ENCODE measurements at places on chromosomes 12 and 14.
A peak's percentile ranks its signal among the peaks of the same experiment; 100 is the strongest.

- H3K36me3 ChIP-seq, result no peaks in the 10 kb centered on the region
- peaks cover 4% of the 10 kb centered on the region for H3K4me1 ChIP-seq
- H3K27me3 ChIP-seq, result no peaks in the 10 kb centered on the region
- no peak overlapping the region for H3K4me3 ChIP-seq
Observed at GRCh38 chr14:76083796-76084765, 67.6 kb upstream of the GPATCH2L start.

GRCh38 chr12:76746516-76746915, 17.4 kb upstream of the ZDHHC17 start:
- H3K4me1 ChIP-seq, result no peaks in the 10 kb centered on the region
- no peaks in the 10 kb centered on the region for H3K36me3 ChIP-seq
- H3K27ac ChIP-seq, result no peak overlapping the region
- H3K27me3 ChIP-seq, result no peaks in the 10 kb centered on the region
- H3K4me3 ChIP-seq, result no peak overlapping the region
- DNase-seq, result no peak

DNA sequence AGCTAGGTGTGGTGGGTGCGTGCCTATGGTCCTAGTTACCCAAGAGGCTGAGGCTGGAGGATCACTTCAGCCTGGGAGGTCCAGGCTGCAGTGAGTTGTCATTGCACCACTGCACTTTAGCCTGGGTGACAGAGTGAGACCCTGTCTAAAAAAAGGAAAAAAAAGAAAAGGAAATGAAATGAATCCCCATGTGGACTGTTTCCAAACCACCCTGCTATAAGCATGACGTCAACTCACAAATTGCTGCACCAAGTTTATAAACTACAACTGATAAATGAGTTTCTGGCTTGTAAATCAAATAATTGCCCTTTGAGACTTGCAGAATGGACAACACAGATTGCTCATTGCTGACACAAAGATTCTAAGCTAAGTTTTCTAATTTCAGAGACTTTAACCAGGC, 51.0 kb upstream of the STK38L start:
- H3K4me1 ChIP-seq, result peaks cover 2% of the 10 kb centered on the region
- no peaks in the 10 kb centered on the region for H3K36me3 ChIP-seq
- no peak for DNase-seq
- no peak overlapping the region for H3K27ac ChIP-seq
- no peak overlapping the region for H3K4me3 ChIP-seq

DNA sequence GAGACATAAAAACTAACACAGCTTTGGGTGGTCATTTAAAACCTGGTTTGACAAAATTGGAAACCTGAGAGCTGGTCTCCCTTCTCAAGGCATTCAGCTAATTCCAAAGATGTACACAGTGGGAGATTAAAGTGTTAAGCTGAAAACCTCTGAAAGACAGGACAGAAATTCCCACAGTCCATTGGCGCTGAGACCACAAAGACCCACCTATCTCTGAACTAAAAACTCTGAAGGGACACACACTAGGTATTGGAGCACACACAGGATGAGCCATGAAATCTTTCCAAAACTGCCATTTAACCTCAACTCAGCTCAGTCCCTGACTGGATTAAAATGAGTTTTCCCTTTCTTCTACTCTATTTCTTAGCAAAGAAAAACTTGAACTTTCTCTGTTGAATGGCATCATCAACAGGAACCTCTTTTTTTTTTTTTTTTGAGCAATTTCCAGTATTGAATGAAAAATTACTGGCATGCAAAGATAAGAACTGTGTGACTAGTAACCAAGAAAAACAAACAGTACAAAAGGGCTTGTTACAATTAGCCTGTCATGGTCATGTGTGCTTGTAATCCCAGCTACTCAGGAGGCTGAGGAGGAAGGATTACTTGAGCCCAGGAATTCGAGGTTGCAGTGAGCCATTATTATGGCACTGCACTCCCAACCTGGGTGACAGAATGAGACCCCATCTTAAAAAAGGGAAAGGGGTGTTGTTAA, 82.4 kb downstream of the IPO8 start:
- no peak for DNase-seq
- no peaks in the 10 kb centered on the region for H3K4me1 ChIP-seq
- H3K4me3 ChIP-seq, result no peak overlapping the region
- H3K27me3 ChIP-seq, result no peaks in the 10 kb centered on the region
- no peaks in the 10 kb centered on the region for H3K36me3 ChIP-seq

DNA sequence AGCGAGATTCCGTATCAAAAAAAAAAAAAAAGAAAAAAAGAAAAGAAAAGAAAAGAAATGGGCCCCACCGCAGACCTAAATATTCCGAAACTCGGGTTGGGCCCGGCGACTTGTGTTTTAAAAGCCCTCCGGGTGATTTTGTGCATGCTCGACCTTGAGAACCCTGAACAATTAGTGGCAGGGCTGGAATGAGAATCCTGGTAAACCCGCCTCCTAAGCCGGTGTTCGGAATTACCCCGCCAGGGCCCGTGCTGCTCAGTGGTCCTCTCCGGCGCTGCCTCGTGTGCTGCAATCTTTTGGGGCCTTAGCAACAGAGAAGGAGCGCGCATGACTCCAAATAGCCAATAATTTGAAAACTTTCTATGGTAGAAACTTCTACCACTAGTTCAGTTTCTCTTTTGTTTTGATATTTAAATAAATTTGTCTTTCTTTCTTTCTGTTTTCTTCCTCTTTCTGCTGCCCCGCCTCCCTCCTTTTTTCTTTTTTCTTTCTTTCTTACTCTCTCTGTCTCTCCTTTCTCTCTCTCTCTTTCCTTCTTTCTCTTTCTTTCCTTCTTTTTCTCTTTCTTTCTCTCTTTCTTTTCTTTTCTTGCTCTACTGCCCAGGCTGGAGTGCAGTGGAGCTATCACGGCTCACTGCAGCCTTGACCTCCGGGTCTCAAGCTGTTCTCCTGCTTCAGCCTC, 1.5 kb upstream of the GALNT6 start:
- H3K36me3 ChIP-seq, result no peaks in the 10 kb centered on the region
- H3K4me1 ChIP-seq, result no peaks in the 10 kb centered on the region
- H3K27ac ChIP-seq, result no peak overlapping the region
- no peak for DNase-seq

DNA sequence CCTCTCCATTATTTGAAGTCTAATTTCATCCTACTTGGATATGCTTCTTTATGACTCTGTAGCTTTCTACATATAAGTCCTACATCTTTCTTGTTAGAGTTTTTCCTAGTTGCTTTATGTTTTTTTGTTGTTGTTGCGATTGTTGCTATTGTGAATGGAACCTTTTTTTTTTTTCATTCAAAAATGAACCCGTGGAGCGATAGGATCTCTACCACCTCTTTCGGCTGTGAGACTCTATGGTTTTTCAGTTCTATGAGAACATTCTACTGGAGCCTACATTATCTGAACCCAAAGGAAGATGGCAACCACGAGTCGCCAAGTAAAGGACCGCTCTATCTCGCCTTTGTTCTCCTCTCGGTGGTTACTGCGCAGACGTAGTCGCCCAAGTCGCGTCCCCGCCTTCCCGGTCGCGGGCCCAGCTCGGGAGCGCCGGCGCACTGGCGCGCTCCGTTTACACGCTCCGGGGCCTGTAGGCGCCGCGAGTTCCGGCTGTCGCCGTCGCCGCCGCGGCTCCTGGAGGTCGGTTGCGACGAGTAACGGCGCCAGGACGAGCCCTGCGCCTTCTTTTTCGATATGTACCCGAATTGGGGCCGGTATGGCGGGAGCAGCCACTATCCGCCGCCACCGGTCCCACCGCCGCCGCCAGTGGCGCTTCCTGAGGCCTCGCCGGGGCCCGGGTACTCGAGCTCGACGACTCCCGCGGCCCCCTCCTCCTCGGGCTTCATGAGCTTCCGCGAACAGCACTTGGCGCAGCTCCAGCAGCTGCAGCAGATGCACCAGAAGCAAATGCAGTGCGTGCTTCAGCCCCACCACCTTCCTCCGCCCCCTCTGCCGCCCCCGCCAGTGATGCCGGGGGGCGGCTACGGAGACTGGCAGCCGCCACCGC, at the start of gene YLPM1:
Gene YLPM1, plus strand, starts transcription at position 400 of the 886 bp plus-strand sequence. Its CDS starts 174 bp downstream, at position 574.
- peak within 1 kb of the TSS; percentile 91 for H3K4me3 ChIP-seq
- H3K27ac ChIP-seq, result peak within 1 kb of the TSS; percentile 58
- peak; percentile 90 for DNase-seq
- H3K36me3 ChIP-seq, result no peaks in the 10 kb centered on the region

GRCh38 chr14:100128688-100129087, 30.8 kb downstream of the DEGS2 start:
- no peak for DNase-seq
- no peak overlapping the region for H3K27ac ChIP-seq
- no peak overlapping the region for H3K4me3 ChIP-seq
- H3K36me3 ChIP-seq, result no peaks in the 10 kb centered on the region
- no peaks in the 10 kb centered on the region for H3K27me3 ChIP-seq

DNA sequence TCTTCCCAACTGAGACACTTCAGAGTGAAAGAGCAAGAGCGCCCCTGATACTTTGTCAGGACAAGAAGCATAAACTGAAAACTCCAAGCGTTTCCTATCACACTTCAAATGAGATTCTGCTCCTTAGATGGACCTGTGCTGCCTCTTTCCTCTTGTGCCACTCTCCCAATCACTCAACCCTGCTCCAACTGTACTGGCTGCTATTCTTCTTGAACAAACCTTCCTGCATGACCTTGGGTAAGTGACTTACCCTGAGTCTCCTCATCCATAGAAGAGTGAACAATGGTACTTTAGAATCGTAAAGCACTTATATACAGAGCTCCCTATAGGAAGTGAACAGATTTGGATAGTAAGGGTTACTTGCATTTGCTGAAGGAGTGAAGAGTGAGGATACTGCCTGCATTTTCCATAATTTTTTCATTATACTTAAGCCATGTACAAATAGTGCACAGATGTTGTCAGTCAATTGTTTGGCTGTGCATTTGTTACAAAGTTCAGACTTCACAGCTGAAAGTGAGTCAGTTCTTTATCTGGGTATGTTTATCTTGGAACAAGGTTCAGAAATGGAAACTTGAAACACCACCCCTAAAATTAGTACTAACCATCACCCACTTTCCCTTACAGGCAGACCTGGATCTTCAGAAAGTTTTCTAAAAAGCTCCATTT, 10.8 kb downstream of the MTERF2 start:
- H3K4me3 ChIP-seq, result no peak overlapping the region
- no peaks in the 10 kb centered on the region for H3K36me3 ChIP-seq
- no peaks in the 10 kb centered on the region for H3K27me3 ChIP-seq
- H3K4me1 ChIP-seq, result peaks cover 4% of the 10 kb centered on the region

DNA sequence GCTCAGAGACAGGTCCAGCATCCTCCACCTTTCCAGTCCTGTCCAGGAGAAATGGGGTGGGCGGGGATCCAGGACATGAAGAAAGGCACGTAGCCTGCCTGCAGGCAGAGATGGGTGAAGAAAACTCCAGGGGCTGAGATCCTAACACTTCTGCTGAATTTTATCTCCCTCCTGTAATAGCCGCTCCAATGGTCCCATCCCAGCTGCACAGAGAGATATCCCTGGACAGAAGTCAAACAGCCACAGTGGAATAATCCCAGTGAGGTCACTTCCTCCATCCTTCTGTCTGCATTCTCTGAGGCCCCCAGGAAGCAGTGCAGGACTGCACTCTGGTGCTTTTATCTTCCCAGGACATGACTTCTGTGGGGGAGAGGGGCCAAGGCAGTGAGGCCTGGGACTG, 26.3 kb downstream of the KRT18 start:
- H3K4me3 ChIP-seq, result no peak overlapping the region
- no peaks in the 10 kb centered on the region for H3K27me3 ChIP-seq
- DNase-seq, result no peak
- H3K27ac ChIP-seq, result no peak overlapping the region
- H3K4me1 ChIP-seq, result peaks cover 6% of the 10 kb centered on the region

DNA sequence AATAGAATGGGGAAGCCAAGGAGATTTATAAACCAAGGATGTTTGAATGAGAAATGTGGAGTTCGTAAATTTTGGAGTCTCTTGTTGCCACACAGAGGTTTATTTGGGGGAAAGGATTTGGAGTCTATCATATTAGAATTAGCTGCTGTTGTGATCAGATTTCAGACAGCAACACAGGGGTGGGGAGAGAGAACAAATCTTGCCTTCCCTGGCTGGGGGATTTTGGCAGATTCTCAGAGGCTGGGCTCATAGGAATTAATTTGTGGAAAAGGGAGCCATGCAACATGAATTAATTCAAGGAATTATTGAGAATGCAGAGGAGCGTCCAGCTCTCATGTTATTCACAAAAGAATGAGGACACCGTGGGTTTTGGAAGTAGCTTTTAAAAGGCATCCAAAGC, 73.9 kb upstream of the PRMT8 start:
- no peaks in the 10 kb centered on the region for H3K4me1 ChIP-seq
- H3K4me3 ChIP-seq, result no peak overlapping the region
- H3K36me3 ChIP-seq, result no peaks in the 10 kb centered on the region
- no peak overlapping the region for H3K27ac ChIP-seq
- no peak for DNase-seq

DNA sequence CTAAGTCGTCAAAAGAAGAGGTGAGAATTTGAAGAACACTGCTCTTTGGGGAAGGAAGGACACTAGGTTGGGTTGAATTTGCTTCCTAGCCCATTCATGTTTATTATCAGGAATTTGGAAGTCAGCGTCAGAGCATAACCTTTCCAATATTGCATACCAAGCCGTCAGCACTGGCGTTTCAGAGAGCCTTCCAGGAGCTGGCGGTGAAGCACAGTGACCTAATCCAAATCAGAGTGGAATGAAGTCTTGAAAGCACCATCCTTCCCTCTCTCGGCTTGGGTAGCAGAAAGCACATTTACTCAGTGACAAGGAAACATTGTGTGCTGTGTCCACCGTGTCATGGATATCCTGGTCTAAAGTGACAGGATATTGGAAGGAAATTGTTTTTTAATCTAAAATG, 240.3 kb upstream of the PELI2 start:
- H3K4me1 ChIP-seq, result no peaks in the 10 kb centered on the region
- no peaks in the 10 kb centered on the region for H3K36me3 ChIP-seq
- H3K27ac ChIP-seq, result no peak overlapping the region
- H3K4me3 ChIP-seq, result no peak overlapping the region

DNA sequence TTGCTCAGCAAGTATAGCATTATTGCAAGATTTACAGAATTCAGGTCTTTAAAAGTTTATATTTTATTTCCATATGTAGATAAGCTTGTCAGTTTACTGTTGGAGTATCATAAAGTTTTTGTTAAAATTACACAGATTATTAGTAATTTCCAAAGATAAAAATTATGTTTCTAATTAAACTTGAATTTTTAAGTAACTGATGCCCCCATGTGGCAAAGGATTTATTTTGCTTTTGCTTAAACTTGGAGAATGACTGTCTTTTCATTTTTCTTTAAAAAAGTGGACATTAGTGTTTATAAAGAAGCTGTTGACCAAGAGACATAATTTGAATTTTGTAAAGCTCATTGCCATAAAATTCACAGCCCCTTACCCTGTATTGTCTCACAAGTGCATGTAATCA, 45.8 kb downstream of the ETNK1 start:
- no peaks in the 10 kb centered on the region for H3K27me3 ChIP-seq
- no peaks in the 10 kb centered on the region for H3K36me3 ChIP-seq
- no peak overlapping the region for H3K27ac ChIP-seq
- no peaks in the 10 kb centered on the region for H3K4me1 ChIP-seq

- H3K4me1 ChIP-seq, result no peaks in the 10 kb centered on the region
- no peak overlapping the region for H3K4me3 ChIP-seq
- H3K27ac ChIP-seq, result no peak overlapping the region
- no peak for DNase-seq
- no peaks in the 10 kb centered on the region for H3K36me3 ChIP-seq
- no peaks in the 10 kb centered on the region for H3K27me3 ChIP-seq
Observed at GRCh38 chr12:67765776-67766766, 117.5 kb downstream of the DYRK2 start.

All from ovary (tissue), 10 donors.